ENCODE measurements at places on chromosomes 2 and 18.

DNA sequence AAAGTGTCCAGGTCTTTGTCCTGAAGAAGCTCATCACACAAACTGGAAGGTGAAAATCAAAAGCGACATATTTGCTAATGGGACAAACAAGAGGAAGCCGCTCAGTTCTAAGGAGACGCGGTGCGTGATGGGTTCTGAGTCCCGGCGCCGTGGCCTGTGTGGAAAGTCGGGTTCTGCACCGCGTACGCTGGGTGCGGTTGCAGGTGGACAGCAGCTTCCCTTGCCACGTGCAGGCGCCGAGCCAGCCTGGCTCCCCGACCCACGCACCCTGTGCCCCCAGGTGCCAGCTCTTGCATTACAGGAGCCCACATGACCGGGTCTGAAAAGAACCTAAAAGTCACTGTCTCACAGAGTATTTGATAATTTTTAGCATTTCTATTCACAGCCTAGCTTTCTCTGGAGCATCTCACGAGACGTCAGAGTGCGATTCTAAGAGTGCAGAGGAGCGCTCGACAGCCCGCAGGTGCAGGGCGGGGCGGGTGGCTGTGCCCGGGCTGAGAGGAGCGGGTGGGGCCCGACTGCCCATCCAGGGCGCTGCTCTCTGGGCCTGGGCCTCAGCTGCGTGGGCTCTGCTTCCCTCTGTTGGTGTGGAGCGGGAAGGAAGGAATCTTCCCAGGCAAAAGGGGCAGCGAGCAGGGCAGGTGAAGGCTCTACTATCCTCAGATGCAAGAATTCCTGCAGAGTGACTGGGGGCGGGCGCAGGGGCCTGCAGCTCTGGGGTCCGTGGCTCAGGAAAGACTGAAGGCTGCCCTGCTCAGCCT, 39.4 kb downstream of the MYT1L start:
- peak; percentile 4 for DNase-seq

DNA sequence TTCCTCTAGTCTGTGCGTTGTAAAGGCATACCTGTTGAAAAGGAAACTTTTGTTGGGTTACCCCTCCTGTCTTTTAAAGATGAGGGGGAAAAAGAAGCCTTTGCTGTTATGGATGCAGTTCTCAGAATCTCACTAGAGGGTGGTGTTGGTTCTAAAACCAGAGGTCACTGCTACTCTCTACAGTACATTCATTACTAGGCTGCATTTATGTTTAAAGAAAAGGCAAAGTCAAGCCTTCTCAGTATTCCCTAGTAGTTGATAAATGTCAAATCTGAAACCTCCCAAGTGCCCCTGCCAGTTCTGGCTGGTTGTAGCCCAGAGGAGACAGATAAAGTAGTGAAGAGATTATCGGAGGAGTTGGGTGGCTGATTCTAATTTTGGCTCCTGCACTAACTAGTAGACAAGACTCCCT, 1.4 kb upstream of the PLCL1 start:
- peak; percentile 79 for DNase-seq

DNA sequence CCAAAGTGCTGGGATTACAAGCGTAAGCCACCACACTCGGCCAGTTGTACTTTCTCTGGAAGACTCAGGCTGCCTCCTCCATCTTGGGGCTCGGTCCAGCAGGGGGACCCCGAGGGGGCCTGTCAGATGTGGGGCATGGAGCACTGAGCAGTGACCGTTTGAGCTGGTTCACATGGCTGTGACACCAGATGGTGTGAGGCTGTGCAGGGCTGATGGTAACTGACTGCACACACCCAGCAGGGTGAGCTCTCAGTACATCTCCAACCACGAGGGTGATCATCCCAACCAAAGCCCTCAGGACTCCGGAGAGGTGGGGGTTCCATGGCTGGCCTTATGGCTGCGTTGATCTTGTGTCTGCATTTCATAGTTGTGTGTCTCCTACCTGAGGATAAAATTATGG, 63.4 kb downstream of the FAM168B start:
- DNase-seq, result no peak

GRCh38 chr2:101790416-101790815, 92.9 kb downstream of the MAP4K4 start:
- no peak for DNase-seq

DNA sequence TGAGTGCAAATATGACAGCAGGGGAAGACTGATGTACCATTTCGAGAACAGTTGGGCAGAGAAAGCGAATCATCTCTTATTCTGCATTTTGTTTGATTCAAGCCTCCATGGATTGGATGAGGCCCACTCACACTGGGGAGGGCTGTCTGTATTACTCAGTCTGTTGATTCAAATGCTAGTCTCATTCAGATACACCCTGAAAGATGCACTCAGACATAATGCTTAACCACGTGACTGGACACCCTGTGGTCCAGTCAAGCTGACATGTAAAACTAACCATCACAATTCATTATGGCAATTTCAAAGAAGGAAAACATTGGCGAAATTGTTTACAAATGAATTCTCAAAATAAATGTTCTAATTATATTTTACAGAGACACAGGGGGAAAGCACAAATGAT, 1210.2 kb downstream of the DPP10 start:
- no peak for DNase-seq

- DNase-seq, result no peak
Observed at GRCh38 chr18:33946336-33946735, 278.4 kb downstream of the NOL4 start.

Data from DMS53 (cell line).